ENCODE measurements at places on chromosomes 7 and 10.
A peak's percentile ranks its signal among the peaks of the same experiment; 100 is the strongest.

GRCh38 chr7:131090886-131091692 lies 236.6 kb upstream of the MKLN1 start:
- DNase-seq = no peak

DNA sequence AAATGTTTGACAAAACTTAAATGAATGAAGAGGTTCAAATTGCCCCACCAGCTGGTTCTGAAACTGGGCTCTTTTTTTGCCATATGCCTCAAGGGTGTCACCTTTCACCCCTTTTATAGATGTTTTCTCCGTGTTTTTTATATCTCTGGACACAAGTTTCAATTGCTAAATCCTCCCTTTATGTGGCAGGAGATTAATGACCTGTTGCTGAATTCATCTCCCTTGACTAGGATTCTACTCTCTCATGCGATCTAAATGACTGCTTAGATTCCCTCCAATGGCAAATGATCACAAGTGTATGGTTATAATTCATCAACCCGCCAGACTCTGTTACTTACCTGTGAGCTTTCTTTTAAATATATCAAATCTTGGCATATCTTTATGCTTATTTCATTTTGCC lies 677.0 kb upstream of the POT1 start:
- DNase-seq = no peak

DNA sequence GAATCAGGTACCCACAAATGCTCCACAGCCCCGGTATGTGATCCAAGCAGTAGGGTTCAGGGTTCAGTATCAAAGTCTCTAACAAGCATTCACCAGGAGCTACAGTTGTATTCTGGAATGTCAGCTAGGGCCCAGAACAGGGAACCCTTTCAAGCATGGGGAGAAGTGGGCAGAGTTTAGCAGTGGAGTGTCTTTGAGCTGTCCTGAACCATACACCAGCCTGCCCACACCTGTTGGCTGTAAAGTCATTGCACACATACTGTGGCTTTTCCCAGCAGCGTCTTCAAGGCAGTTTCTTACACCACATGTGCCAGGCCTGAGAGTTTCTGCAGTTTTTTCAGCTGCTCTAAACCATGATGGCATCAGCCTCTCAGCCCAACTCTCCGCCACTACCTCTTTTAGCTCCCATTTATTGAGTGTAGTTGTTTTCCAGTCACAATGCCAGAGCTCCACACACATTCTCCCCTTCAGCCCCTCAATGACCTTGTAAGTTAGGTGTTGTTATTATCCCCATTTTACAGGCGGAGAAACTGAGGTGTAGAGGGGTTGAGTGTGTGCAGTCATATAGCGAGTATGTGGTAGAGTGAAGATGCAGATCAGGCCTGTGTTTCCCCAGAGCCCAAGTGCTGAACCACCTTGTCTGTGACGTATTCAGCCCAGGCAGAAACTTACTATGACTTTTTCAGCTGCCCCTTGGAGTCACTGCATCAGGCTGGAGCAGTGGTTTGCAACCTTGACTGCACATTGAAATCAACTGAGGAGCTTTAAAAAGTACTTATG lies 83.1 kb downstream of the CHN2 start:
- DNase-seq = no peak

- DNase-seq = no peak
Measured at GRCh38 chr7:104878577-104878976, 135.4 kb upstream of the KMT2E start.

DNA sequence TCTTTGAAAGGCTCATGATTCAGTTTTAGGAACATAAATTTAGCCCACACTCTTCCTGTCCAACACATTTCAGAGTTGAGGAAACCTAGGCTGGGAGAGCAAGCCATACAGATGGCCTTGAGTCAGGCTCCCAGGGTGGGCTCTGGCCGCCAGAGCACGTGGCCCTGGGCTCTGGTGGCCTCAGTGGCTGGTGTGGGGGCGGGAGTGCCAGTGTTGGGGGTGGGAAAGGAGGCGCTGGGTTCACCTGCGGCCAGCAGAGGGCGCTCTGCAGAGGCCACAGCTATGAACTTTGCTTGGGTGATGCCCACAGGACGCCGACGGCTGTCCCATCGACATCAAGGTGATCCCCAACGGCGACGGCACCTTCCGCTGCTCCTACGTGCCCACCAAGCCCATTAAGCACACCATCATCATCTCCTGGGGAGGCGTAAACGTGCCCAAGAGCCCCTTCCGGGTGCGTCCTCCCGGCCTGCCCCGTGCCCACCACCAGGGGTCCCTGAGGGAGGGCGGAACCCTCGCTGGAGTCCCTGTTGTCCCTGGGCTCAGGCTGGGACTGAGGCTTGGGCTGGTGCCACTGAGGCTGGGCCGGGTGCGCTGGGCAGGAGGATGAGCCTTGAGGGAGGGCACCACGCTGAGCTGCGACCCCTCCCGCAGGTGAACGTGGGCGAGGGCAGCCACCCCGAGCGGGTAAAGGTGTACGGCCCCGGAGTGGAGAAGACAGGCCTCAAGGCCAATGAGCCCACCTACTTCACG lies 11.9 kb downstream of the FLNC start:
- peak; percentile 81 for DNase-seq

- DNase-seq = peak; percentile 62
Measured at GRCh38 chr10:35641676-35642034, 441 bp downstream of the FZD8 start.

DNA sequence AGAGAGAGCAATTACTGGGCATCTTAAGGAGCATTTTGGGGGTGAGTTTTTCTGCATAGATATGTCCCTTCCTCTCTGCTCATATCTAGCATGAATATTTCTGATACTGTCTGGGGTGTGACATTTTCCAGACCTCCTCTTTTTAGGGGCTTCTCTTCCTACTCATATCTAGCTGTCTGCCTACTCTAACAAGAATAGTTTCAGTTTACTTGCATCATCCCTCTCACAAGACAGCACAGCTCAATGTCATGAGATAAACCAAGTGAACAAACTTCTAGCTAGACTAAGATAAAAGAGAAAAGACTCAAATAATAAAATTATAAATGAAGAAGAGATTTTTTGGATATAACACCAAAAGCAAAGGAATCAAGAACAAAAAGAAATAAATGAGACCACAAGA lies 419.5 kb upstream of the SORCS1 start:
- no peak for DNase-seq
